ENCODE measurements at places on chromosomes 6 and 20.

DNA sequence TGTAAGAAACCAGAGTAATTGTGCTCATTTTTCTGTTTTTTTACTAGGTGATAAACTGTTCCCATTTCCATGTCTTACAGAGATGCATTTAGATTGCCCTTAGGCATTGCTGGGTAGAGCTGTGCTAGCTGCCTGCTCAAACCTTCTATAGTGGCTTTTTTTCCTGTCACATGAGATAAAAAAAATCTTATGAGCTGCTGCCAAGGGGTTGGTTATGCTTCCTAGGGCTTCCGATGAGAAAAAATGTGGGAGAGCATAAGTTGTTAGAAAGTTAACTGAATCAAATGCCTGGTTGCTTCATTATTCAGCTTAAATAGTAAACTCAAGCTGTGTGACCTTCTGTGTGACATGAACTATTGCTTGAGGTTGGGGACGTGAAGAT lies 50.0 kb upstream of the NOX3 start:
- no peak for DNase-seq

DNA sequence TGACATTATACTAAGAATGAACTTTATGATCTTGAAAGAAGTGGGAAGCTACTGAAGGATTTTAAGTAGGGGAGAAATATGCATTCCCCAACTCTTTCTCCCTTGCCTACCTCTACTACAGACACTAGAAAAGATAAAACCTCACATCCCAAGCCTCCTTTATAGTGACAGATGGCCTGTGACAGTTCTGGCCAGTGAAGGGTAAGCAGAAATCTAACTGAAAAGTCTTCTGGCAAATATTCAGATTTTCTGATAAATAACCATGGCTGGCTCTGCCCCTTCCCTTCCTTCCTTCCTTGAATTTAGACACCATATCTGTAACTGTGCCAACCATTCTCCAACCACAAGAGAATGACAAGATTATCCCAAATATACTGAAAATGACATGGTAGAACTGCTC lies 10.2 kb upstream of the BEND6 start:
- DNase-seq: no peak

GRCh38 chr20:33169176-33169794 lies 1.3 kb downstream of the BPIFA2 start:
- no peak for DNase-seq

- DNase-seq: no peak
Measured at GRCh38 chr20:4102381-4102780, 87.0 kb upstream of the RNF24 start.

GRCh38 chr6:131688286-131688685 lies 12.9 kb downstream of the OR2A4 start:
- no peak for DNase-seq

- DNase-seq: no peak
Measured at GRCh38 chr6:32189742-32190053, 304 bp downstream of the PBX2 start.

- peak; percentile 46 for DNase-seq
Measured at GRCh38 chr20:39112178-39112743, 150.1 kb downstream of the DHX35 start.

GRCh38 chr6:110359556-110359955 lies 1.4 kb upstream of the METTL24 start:
- no peak for DNase-seq

- DNase-seq: no peak
Measured at GRCh38 chr20:63488315-63489251, 10.3 kb downstream of the EEF1A2 start.

DNA sequence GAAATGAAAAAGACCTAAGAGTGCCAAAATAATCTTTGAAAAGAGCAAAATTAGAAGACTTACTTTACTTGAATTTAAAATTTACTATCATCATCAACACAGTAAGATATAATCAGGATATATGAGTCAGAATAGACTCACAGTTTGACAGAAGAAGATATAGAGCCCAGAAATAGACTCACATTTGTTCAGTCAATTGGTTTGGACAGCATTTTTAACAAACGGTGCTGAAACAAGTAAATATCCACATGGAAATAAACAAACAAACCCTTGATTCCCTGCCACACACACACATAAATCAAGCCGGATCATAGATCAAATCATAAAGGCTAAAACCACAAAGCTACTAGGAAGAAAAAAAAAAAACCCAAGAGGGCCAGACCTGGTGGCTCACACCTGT lies 291.1 kb downstream of the ADGRG6 start:
- no peak for DNase-seq

DNA sequence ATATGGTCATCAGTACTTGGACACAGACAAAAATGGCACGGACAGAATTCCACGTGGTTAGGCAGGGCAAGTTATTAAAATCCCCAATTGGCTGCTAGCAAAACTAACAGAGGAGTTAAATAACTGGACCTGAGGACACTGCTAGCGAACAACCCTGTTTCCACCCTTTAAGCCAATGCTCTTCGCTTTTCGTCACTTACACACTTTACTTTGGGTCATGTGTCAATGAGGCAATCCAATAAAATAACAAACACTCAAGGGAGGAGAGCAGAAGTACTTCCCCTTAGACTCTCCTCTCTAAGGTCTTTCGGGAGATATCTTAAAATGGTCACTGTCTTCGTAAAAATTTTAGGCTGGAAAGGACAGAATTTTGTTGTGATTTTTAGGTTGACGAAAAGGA lies 68.6 kb downstream of the LCA5 start:
- peak; percentile 1 for DNase-seq

- peak; percentile 41 for DNase-seq
Measured at GRCh38 chr6:139748353-139749146, 374.1 kb upstream of the CITED2 start.

DNA sequence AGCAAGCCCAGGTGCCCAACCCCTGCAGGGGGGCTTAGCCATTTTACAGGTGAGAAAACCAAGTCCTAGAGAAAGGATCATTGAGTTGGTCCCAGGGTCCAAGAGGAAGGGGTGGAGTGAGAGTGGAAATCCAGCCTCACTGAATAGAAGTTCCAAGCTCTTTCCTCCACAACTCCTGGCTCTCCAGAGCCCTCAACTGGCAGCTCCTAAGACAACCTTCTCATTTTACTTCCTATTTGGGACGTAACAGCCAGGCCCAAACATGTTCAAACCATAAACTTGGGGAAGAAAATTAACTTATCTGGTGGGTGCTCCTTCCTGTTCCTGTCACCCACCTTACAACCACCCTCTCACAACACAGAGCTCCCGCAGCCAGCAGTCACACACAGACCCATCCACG lies 57.9 kb downstream of the PRND start:
- DNase-seq: no peak

DNA sequence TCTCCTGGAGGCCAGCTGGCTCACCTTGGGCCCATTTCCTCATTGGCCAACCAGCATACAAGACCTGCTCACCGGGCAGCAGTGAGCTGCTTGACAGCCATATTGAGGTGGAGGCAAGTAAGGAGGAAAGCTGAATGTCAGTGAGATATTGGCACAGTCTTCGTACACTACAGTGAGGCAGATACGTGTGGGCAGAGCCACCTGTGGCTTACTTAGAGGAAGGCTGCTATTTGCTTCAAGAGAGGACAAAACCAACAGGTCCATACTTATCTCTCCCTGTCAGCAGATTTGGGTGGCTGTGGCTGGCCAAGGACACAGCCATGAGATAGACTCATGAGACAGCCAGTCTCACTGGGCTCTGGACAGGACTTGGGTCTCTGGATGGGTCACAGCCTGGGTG lies 15.1 kb upstream of the MCM3 start:
- no peak for DNase-seq
